ENCODE measurements at places on chromosomes 6 and 20.

- no peak for DNase-seq
These were observed 65.3 kb upstream of the ID4 start for GRCh38 chr6:19771753-19772336.

GRCh38 chr6:5547556-5547955, 286.2 kb downstream of the FARS2 start:
- no peak for DNase-seq

DNA sequence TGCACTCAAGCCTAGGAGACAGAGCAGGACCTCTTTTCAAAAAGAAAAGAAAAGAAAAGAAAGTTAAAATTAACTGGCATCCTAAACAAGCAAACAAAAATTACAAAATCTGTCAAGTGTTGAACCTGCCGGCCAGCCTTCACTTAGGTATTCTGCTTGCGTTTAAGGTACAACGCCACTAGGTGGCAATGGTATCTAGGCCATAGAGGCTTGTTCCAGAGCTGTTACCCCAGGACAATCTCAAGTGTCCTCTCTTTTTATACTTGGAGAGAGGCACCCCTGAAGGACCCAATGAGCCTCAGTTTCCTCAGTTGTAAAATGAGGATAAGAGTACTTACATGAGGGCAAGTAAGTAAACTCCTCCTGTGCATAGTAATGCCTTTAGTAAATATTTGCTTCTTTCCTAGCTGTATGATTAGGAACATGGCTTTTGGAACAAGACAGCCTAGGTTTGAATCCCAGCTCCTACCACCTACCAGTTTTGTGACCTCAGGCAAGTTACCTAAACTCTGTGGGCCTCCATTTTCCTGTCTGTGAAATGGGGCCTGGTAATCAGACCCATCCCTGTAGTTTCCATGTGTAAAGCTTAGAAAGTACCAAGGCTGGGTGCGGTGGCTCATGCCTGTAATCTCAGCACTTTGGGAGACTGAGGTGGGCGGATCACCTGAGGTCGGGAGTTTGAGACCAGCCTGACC, 5.8 kb upstream of the PACSIN1 start:
- DNase-seq: peak; percentile 24

DNA sequence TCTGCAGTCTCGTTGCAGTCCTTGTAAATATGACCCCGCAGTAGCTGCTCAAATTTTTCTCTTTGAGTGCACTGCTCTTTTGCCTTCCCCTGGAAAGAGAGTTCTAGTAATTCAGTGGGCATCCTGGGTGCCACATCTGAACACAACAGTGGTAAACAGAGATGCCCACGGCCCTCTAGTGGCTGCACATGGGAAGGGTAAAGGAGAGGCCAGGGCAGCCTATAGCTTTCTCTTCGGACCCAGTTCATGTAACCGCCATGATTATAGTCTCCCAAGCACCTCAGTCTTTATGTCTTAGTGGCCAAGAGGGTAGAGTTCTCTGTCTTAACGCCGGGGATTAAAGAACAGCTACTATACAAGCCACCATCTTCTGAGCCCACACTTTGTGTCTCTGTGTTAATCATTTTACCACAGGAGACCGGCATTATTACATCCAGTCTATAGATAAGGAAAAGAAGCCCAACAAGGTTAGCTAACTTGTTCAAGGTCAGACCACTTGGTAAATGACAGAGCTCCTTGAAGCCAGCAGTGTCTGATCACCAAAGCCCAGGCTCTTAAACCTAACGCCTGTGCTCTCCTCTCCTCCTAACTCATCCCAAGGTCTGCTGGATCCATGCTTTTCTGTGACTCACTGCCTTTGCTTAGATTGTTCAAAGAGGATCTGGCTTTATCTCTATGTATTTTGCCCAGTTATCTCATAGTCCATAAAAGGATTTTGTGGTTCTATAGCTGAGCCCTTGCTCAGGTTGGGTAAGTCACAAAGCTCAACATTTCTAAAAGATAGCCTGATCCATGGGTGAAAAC, 81.8 kb downstream of the ISM1 start:
- no peak for DNase-seq

- DNase-seq: peak; percentile 53
These were observed 1.5 kb downstream of the ZNFX1 start for GRCh38 chr20:49276161-49276960.

DNA sequence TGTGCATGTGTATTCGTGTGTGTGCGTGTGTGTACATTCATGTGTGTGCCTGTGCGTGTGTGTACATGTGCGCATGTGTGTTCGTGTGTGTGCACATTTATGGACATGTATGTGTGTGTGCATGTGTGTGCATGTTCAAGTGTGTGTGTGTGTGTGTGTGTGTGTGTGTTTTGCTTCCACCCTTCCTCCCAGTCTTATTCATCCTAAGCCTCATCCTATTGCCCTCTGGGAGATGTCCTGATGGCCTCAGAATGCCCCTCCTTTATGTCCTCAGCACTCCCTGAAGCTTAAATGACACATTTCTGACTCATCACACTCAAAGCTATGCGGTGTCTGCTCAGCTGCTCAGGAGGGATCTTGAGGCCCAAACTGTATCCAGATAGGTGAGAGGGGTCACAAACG, 76.6 kb upstream of the CCDC167 start:
- DNase-seq: no peak

DNA sequence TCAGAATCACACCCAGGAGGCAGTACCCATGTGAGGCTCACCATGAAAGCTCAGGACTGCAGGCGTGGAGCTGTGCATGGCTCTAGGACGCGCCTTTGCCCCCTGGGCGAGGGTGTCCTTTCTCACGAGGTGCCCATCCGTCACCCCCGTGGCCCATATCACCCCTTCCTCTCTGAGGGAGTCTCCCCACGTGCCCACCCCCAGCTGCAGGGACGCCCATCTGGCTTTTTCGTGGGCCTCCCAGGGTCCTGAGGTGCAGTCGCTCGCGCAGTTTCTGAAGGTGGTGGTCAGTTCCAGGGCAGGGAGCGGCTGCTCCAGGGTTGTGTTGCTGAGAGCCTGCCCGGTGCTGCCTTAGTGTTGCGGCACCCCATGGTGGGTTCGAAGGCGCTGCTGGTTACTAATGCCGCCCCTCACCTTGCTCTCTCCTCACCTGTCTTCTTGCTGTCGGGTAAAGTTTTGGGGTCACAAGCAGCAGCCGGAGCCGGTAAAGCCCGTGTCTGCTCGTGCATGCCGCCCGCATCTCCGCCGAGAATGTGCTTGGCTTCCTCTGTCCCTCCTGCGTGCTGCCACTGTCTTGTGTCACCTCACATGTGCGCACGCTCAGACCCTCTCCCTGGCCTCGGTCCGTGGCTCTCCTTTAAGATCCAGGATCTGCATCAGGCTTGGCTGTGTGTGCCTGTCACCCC, 9.4 kb upstream of the COL20A1 start:
- DNase-seq: no peak

DNA sequence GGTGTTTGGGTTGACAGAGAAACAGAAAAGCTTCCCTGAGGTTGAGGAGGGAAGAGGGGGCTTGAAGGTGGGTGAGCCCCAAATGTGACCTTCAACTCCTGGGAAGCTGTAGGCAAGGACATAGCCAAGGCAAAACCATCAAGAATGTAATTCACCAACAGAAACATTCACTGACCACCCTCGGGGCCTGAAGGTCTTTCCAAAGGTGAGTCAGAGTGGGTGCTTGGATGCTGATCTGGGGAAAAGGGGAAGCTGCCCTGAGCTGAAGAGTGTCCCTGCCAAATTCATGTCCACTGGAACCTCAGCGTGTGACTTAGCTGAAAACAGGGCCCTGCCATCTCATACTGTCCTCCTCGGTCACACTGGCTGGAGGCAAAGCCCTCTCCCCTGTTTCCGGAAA, 234.2 kb upstream of the SULF2 start:
- no peak for DNase-seq

DNA sequence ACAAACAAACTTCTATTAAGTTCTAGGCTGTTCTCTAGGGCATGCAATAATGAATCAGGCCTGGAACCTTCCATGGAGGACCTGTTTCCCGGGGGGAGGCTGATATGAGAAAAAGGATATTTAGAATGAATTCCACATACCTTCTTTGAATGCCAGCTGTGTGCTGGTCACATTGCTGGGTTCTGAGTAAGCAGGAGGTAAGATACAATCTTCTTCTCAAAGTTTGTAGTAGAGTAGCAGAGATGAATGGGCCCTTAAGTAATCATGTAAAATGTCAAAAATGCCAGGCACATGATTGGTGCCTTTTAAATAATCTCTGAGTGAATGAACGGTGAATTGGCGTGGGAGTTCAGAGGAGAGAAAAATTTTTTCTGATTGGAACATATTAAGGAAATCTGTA, 47.4 kb downstream of the TGM2 start:
- DNase-seq: no peak

GRCh38 chr20:59043698-59044097, 1.1 kb upstream of the PRELID3B start:
- DNase-seq: no peak

GRCh38 chr6:142335415-142335814, 33.6 kb downstream of the ADGRG6 start:
- no peak for DNase-seq

GRCh38 chr6:158113802-158114201, 54.3 kb downstream of the SERAC1 start:
- no peak for DNase-seq

DNA sequence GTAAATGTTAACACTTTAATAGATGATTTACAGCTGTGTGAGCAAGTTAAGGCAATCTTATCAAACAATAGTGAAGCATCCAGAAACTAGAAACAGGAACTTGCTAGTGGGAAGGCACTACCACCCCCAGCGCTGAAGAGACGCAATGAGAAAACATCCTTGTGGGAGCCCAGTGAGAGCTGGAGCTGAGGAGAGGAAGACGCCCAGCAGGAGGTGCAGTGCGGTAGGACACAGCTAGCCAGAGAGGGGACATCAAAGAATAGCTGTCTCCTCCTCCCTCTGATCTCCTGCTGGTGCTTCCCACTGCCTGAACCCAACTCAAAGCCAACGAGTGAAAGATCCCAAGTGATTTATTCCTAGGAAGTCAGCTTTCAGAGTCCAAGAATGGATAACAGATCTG, 140.3 kb downstream of the COL12A1 start:
- DNase-seq: no peak

DNA sequence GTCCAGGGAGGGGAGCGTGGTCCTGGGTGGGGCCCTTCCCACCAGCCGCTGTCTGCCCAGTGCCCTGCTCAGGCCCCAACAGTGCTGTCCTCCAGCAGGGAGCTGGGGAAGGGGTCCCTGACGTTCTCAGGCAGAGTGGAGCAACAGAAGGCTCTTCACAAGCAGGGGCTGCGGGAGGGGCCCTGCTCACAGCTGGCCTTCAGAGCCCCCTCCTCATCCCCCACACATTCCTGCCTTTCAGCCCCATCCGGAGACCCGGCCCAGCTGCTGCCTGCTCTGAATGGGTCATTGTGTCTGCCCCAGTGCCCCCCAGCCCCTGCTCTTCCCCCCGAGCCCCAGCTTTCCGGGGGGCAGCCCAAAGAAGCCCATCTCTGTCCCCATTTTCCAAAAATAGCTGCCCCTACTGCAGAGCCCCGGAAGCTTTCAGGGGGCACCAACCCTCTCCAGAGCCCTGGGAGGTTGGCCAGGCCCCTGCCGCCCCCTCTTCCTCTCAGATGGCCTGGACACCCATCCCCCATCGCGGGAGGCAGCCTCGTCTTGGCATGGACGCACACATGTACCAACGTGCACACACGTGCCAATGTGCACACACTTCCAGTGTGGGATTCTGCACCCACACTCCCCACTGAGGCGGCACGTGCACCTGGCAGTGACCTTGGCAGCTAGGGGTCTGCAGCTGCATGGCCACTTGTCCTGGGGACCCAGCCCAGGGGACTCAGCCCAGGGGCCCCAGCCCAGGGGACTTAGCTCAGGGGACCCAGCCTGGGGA, 3.7 kb downstream of the COL20A1 start:
- no peak for DNase-seq

GRCh38 chr6:142682985-142683384, 262.0 kb downstream of the HIVEP2 start:
- DNase-seq: no peak

DNA sequence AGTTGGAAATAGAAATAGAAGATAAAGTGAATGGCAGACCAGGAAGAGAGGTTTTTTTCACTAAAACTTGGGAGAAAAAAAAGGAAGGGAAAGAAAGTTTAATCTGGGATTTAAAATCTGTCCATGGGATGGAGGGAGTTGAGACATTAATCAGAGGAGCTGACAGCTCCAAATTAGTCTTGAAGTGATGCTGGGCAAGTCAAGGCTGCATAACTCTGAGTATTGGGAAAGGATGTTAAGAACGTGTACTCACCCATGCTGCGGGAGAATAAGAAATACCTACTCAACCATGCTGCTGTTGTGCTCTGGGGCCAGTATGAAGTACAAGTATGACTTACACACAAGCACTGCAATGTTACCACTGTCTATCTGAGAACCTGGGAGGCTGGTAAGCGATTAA, 47.5 kb downstream of the SNRNP48 start:
- DNase-seq: no peak

- DNase-seq: no peak
These were observed 1340.0 kb upstream of the MAP3K7 start for GRCh38 chr6:91926827-91927226.

DNA sequence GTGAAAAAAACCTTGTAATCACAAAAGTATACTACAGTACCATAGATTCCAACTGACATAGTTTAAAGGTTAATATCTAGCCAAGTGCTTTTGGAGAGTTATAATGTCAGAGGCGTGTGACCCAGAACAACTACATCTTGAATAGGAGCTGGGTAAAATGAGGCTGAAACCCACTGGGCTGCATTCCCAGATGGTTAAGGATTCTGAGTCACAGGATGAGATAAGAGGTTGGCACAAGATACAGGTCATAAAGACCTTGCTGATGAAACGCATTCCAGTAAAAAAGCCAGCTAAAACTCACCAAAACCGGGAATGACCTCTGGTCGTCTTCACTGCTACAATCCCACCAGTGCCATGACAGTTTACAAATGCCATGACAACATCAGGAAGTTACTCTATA, 22.4 kb upstream of the KIAA0408 start:
- DNase-seq: no peak

DNA sequence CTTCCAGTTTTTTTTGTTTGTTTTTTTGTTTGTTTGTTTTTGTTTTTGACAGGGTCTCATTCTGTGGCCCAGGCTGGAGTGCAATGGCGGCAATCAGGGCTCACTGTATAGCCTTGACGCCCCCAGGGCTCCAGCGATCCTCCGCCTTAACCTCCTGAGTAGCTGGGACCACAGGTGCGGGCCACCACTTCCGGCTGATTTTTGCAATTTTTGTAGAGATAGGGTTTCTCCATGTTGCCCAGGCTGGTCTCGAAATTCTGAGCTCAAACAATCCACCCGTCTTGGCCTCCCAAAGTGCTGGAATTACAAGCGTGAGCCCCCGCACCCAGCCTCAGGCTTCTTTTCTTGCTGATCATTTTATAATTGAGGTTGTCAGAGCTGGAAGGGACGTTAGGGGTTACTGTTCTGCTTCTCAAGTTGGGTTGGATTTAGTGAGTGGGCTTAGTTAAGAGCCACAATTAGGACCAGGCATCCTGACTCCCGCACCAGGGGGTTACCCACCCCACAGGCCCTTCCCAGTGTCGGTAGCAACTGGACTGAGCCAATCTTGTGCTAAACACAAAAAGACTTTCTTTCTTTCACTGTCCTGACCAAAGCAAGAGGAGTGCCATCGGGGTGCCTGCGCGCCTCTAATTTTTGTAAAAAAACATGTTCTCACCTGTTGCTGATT, 13.1 kb upstream of the ZSCAN9 start:
- no peak for DNase-seq

All from activated CD8-positive, alpha-beta memory T cell treated with anti-CD3 and anti-CD28 coated beads for 4 hours (primary cell).